ENCODE measurements at places on chromosomes 1 and 21. TPM values are rescaled to one million over a fixed set of nuclear protein-coding genes. Genes with fewer than 3 reads are reported as not detected.

DNA sequence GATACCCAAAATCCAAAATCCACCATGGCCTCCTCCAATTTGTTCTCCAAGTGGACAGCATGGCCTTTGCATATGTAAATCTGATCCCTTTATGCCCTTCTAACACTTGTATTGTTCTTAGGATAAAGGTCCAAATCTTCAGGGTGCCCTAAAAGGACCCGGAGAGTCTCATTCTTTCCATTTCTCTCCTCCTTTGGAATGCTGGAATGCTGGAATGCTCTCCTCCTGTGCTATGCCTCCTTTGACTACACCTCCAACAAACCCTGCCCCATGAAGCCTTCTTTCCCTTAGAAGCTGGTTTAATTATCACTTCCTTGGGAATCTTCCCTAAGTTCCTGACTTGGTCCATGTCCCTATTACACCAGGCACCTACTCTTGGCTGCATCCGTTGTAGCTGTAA lies 484.8 kb upstream of the RUNX1 start:
- H3K4me3 ChIP-seq, result no peak overlapping the region
- no peak overlapping the region for H3K27ac ChIP-seq
- peaks cover 12% of the 10 kb centered on the region for H3K27me3 ChIP-seq
- no peaks in the 10 kb centered on the region for H3K36me3 ChIP-seq
- H3K4me1 ChIP-seq, result no peaks in the 10 kb centered on the region

Gene UBE2G2
- total RNA-seq, result 84.0 TPM

- DNase-seq, result no peak
- peaks cover 9% of the 10 kb centered on the region for H3K27me3 ChIP-seq
Observed at GRCh38 chr1:12056331-12056841, 6.7 kb upstream of the TNFRSF8 start.

DNA sequence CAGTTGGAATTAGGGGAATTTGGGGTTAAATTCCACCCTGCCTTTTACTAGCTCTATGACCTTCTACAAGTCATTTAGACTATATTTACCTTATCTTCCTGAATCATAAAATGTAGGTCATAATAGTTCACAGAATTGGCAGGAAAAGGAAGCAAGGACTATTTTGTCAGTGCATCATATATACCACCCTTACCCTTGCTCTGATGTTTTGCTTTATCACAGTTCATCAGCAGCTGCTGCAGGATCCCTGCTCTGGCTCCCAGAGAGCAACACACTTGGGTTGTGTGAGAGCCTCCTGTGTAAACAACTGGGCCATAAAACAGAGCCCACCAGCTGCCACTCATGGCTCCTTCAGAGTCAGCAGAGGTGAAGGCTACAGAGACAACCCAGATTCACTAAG lies 631.6 kb upstream of the CAMK1G start:
- H3K4me1 ChIP-seq, result no peaks in the 10 kb centered on the region
- H3K27me3 ChIP-seq, result peaks cover 5% of the 10 kb centered on the region
- no peak overlapping the region for H3K4me3 ChIP-seq
- H3K27ac ChIP-seq, result no peak overlapping the region
- DNase-seq, result no peak

Gene BCAN
- 0.31 TPM for total RNA-seq

DNA sequence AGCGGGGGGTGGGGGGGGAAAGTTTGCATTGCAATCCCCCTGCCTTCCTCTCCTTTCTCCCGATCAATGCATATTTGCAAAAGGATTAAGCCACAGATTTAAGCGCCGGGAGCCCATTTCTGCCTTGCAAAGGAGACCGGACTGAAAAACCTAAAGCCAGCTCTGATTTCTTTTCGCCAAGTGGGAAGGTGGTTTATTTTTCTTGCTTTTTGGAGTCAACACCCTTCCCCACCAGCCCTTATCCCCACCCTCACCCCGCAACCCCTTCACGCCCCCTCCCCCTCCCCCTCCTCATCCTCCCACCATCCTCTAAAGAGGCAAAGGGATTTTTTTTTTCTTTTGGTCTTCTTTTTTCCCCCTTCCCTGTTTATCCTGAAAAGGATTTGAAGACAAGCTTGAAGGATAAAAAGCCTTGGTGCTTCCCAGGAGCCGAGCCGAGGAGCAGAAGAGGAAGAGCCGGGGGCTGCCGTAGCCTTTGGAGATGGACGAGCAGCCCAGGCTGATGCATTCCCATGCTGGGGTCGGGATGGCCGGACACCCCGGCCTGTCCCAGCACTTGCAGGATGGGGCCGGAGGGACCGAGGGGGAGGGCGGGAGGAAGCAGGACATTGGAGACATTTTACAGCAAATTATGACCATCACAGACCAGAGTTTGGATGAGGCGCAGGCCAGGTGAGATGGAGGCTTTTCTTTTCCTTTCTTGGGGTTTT lies 513 bp downstream of the PBX1 start:
- peaks cover 6% of the 10 kb centered on the region for H3K4me1 ChIP-seq
- peak overlapping the region; percentile 94 for H3K4me3 ChIP-seq
- H3K27me3 ChIP-seq, result no peaks in the 10 kb centered on the region
- peak overlapping the region; percentile 87 for H3K27ac ChIP-seq
- H3K36me3 ChIP-seq, result no peaks in the 10 kb centered on the region
- DNase-seq, result peak; percentile 79

- H3K27me3 ChIP-seq, result peaks cover 39% of the 10 kb centered on the region
- no peaks in the 10 kb centered on the region for H3K4me1 ChIP-seq
- H3K27ac ChIP-seq, result no peak overlapping the region
- H3K36me3 ChIP-seq, result no peaks in the 10 kb centered on the region
- no peak for DNase-seq
Observed at GRCh38 chr1:201475130-201475529, 6.1 kb upstream of the PHLDA3 start.

Gene TTC13
- total RNA-seq, result 14.5 TPM

GRCh38 chr1:51423073-51423821 lies 92.9 kb upstream of the TTC39A start:
- no peaks in the 10 kb centered on the region for H3K27me3 ChIP-seq
- H3K36me3 ChIP-seq, result peaks cover 35% of the 10 kb centered on the region
- H3K4me1 ChIP-seq, result peaks cover 2% of the 10 kb centered on the region
- H3K4me3 ChIP-seq, result peak overlapping the region; percentile 48
- H3K27ac ChIP-seq, result no peak overlapping the region

DNA sequence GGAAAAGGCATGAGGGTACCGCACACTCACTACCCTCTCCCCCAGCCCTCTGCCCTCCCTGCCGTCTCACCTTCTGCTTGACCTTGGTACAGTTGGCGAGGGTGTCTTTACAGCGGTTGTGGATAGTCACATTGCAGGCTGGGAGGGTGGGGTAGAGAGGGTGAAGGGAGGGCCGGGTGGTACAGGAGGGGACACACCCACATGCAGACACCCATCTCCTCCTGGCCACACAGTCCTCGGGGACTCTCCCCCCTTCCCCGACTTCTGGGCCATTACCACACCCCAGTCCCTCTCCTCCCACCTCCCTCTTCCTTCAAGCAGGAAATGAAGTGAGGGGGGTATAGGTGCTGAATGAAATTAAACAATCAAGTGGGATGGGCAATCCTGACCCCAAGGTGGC lies 11.6 kb downstream of the ARHGEF2 start:
- H3K27ac ChIP-seq, result no peak overlapping the region
- H3K36me3 ChIP-seq, result peaks cover 81% of the 10 kb centered on the region
- no peak for DNase-seq

GRCh38 chr1:192888574-192888973 lies 79.7 kb downstream of the RGS2 start:
- DNase-seq, result no peak
- H3K4me3 ChIP-seq, result no peak overlapping the region
- H3K27ac ChIP-seq, result no peak overlapping the region
- H3K36me3 ChIP-seq, result no peaks in the 10 kb centered on the region
- no peaks in the 10 kb centered on the region for H3K27me3 ChIP-seq

All from endodermal cell (in vitro differentiated cells).